ENCODE measurements at places on chromosomes 11 and 22.

DNA sequence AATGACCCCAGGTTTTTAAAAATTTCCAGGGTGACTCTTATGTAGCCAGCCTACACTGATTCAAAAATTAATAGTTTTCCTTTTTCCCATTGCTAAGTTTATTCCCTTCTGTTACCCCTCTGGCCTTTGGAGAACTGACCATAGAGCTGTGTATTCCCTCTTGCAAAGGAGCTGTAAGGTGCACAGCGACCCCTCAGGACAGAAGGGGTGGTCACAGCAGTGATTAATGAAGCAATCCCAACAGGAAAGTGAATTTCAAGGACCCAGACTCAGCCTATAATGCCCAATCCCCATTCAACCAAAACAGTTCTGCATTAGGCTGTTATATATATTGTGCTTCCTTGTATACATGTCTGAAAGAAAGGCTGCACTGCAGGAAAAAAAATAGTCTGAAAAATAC lies 147.1 kb downstream of the WT1 start:
- no peak for DNase-seq

DNA sequence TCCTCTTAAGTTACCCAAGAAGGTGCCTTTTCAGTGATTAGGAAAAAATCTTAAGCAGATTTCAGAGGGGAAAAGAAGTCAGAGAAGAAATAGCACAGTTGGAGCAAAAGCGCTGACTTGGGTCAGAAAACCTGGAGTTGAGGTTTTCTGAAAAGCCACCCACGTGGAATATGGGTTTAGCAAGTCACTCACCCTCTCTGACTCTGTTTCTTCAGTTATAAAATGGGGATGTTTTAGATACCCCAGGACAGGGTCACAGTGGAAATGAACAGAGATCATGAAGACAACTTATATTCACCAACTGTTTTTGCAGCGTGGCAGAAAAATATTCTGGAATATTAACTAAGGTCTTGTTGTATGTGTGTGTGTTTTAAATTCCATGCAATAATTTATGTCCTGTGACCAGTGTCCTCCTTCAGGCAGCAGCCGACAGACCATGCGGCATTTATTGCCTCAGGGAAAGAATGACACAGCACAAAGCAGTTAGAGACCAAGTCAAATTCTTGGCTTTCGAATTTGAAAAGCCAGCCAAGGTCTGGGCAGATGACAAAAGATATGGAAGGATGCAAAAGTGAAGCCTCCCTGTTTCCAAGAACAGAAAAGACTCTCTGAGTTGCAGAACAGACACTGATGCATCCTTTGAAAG lies 119.9 kb downstream of the MIAT start:
- no peak for DNase-seq

DNA sequence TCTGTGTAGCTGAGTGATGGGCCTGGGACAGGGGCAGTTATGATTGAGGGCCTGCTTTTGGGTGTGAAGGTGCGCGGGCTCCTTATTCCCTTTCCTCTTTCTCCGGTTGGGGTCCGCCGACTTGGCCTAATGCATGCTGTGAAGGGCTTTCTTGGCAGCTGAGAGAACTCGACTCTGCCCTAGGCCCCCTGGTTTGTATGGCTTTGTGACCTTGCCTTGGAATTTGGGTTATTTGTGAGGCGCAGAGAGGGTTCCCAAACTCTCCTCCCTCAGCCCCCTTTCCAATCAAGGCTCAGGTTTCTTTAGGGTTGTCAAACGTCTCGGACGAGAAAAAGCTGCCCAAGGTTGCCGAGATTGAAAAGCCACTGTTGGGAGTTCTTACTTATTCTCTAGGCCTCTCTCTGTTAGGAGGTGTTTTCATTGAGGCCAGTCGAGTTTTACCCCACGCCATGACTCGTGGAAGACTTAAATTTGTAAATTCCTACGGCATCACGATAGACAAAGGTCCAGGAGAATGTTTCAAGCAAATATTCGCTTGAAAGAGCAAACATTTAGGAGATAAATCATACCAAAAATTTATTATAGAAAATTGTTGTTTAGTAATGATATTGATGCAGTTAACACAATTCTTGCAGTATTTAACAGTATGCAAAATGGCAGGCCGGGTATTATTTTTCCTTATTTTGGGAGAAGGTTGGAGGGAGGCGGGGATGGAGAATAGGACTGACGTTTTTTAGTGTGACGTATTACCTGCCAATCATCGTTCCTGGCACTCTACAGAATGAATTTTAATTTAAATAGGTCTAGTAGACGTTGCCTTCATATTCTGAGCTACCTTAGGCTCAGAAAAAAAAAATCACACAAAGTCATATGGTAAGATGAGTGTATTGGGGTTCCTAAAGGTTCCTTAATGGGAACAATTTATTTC lies 689 bp downstream of the PDHX start:
- peak; percentile 7 for DNase-seq

DNA sequence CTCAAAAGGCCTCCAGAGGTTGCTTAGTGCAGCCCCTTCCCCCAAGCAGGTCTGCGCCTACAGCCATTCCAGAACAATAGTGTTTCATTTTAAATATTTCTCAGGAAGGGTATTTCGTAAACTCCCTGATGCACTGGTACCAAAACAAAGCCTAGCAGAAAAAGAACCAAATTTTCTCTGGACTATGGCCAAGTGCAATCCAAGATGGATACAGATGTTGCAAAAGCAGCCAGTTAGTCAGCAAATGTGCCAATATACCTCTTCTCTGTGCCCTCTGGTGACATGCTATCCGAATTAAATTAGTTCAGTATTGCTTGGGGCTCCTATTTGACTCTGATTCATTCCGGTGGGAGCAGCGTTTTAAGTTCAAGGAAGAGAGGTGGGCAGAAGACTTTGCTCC lies 247.8 kb downstream of the NTM start:
- DNase-seq, result no peak

DNA sequence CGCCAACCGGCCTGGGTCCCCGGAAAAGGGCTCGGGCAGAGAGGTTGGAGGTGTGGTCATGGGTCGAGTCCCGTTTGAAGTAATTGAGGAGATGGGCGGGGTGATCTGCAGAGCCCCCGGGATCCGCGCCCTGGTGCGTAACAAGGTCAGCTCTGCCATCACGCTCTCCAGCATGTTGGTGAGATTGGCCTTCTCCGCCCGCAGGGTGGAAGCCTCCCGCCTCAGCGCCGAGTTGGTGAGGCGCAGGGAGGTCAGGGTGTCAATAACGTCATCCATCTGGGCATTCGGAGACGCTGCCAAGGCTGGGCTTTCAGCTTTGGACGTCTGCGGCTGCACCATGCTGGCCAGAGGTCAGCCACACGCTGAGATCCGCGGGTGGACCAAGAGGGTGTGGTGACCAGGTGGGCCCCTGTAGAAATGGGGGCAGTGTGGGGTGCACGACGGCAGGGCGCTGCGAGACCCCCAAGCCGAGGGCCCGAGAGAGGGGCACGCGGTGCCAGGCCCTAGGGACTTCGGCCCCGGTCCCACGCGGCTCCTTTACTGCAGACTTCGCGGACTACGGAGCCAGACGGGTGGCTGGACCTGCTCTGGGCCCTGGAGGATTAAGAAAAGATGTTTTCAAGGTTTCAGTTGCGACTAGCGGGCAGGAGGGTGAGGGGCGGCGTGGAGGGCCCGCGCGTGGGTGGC lies 672 bp downstream of the RTL6 start:
- no peak for DNase-seq

GRCh38 chr11:72512956-72513355 lies 78.6 kb upstream of the CLPB start:
- DNase-seq, result no peak

DNA sequence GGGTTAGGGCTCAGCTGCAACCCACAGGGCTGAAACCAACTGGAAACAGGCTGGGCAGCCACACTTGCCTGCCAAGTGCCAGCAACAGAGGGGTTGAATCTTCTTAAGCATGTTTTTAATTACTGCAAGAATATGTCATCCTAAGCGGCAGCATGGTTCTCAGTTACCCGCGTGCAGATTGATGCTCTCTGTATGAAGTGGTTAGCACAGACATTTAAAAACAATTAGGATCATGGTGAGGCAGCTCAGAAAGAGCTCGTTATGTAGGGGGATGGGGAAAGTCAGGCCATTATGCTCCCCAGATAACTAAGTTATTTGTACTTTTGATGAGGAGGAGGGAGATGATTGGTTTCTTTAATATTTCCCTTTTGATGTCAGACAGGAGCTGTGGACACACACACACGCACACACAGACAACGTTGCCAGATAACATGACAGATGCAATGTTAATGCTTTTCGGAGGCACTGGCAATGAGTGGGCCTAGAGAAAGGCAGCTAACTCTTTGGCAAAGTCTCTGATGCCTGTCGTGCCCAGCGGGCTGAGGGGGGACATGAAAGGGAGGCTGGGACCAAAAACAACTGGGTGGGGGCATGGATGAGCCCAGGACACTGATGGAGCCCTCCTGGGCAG lies 389.7 kb downstream of the NXPE2 start:
- no peak for DNase-seq

GRCh38 chr11:110793556-110793955 lies 81.3 kb upstream of the ARHGAP20 start:
- DNase-seq, result no peak

GRCh38 chr11:66333896-66334604 lies 2.2 kb downstream of the RIN1 start:
- DNase-seq, result no peak

GRCh38 chr11:132349811-132350733 lies 979.7 kb downstream of the NTM start:
- no peak for DNase-seq

- peak; percentile 69 for DNase-seq
These were observed 29.3 kb upstream of the TCF20 start for GRCh38 chr22:42299586-42300258.

GRCh38 chr11:28690746-28691145 lies 582.6 kb downstream of the METTL15 start:
- DNase-seq, result no peak

GRCh38 chr11:130211781-130212401 lies 52.3 kb downstream of the ST14 start:
- no peak for DNase-seq

DNA sequence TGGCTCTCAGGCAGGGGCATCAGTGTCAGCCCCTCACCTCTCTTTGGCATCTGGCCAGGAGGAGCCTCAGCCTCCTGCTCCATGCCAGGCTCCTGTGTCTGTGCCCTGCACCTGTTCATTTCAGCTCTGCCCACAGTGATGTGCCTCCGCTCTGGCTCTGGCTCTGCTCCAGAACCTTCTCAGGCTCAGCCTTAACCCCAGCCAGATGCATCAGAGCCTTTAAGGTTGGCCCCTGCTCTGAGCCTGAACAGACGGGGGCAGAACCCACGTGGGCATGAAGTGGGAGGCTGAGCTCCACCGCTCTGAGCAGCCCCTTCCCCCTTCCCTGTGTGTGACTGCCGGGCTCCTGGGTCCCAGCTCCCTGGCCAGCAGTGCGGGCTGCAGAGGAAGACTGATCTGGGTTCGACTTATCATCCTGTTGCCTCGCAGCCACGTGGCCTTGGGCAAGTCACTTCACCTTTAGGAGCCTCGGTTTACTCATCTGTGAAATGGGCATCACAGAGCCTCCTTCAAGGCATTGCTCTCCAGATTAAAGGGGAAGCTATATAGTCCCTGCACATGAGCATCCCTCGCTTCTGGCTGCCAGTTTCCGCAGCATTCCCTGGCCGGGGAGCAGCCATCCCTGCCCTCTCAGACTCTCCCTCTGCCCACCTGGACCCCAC lies 44.7 kb upstream of the RTL6 start:
- no peak for DNase-seq

DNA sequence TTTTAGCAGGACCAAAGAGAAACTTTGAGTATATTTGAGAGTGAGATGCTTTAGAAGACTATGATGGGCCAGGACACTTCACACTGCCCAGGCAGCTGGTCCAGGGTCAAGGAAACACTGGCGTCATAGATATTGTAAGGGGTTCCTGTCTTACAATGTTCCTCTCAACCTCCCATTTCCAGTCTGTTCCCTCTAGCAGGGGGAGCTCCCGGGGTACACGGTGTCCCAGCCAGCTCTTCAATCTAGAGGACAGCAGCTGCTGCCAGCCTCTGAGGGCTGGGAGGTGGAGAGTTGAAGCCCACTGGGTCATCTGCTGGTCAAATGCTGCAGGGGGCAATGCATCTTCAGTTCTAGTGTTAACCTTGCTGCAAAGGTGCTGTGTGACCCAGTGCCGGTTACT lies 40.7 kb upstream of the TIMP3 start:
- no peak for DNase-seq

- no peak for DNase-seq
These were observed 42.5 kb downstream of the CERK start for GRCh38 chr22:46695346-46696228.

DNA sequence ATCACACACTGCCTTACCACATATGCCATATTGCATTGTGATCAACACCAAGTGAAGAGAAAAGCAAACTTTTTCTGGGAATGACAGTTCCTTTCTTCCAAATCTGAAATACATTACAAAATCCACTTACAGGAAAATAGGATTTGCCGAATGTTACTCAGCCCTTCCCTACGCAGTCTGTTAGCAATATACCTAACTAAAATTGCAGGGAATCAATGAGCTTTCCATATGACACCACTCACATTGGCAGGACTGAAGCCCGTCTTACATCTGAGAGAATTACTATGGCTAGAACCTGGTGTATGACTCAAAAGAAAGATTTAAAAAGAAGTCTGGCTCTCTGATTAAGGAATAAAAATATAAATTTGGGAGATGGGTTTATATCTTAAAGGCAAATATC lies 136.0 kb downstream of the LRRC4C start:
- DNase-seq, result no peak

DNA sequence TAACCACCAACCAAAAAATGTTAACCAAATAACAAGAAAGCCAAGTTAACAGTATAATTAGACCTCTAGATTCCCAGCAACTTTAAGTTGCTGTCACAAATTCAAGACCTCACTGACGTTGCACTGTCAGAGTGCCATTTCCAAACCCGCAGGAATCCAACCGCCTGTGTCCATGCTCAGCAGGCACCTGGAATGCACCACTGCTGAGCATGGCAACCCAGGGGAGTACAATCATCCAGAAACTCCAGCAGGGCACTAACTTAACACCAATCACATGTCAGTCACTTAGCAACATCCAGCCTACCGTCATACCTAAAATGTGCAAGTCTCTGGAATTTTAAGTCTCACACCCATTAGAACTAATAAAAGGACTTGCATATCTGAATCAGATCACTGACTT lies 48.8 kb downstream of the SMCO4 start:
- no peak for DNase-seq

DNA sequence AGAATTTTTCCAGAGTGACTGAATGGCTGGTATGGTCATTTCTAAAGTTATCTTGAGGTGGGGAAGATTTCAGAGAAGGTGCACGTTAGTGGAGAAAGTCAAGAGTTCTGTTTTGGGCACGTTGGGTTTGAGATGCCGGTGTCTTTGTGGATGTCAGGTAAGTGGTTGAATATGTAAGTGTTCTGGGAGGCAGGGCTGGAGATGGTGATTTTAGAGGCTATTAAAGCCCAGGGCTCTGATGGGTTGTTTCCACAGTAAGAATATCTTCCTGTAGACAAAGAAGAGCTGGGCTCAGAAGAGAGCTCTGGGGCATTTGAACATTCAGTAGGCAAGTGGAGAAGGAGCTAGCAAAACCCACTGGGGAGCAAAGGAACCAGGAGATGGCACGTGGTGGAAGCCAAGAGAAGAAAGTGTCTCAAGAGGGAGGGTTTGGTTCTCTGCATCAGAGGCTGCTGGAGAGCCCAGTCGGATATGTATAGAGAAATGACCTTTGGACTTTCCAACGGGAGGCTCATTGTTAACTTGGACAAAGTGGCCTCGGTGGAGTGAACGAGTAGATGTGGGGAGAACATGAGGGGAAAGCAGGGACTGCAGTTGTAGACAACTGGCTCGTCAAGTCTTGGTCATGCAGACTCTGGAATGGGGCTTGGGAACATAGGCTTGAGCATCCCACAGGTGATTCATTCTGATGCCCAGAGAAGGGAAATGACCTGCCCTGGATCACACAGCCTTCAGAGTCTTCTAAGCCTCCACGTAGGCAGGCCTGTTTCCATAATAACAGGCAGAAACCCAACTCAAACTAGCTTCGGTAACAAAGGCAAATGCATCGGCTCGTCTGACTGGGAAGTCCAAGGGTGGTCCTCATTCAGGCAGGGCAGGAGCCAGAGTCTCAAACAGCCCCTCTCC lies 98.4 kb upstream of the PARVA start:
- DNase-seq, result no peak

Measured in CD4-positive, alpha-beta T cell treated with Interleukin-12 subunit alpha and Interleukin-12 subunit beta, for 1 hour (primary cell).